ENCODE measurements at places on chromosomes 6 and 20.

GRCh38 chr20:3923818-3924217, 34.6 kb downstream of the PANK2 start:
- no peak for DNase-seq

GRCh38 chr6:11164717-11165646, 53.5 kb upstream of the ERVFRD-1 start:
- no peak for DNase-seq

- peak; percentile 50 for DNase-seq
These were observed 21.7 kb downstream of the VPS52 start for GRCh38 chr6:33249732-33250630.

GRCh38 chr6:158044525-158044888, 62.8 kb downstream of the SYNJ2 start:
- no peak for DNase-seq

- DNase-seq = no peak
These were observed 61.5 kb downstream of the TRAM2 start for GRCh38 chr6:52515219-52515960.

- DNase-seq = no peak
These were observed 295.5 kb downstream of the PLCB1 start for GRCh38 chr20:8427419-8428040.

DNA sequence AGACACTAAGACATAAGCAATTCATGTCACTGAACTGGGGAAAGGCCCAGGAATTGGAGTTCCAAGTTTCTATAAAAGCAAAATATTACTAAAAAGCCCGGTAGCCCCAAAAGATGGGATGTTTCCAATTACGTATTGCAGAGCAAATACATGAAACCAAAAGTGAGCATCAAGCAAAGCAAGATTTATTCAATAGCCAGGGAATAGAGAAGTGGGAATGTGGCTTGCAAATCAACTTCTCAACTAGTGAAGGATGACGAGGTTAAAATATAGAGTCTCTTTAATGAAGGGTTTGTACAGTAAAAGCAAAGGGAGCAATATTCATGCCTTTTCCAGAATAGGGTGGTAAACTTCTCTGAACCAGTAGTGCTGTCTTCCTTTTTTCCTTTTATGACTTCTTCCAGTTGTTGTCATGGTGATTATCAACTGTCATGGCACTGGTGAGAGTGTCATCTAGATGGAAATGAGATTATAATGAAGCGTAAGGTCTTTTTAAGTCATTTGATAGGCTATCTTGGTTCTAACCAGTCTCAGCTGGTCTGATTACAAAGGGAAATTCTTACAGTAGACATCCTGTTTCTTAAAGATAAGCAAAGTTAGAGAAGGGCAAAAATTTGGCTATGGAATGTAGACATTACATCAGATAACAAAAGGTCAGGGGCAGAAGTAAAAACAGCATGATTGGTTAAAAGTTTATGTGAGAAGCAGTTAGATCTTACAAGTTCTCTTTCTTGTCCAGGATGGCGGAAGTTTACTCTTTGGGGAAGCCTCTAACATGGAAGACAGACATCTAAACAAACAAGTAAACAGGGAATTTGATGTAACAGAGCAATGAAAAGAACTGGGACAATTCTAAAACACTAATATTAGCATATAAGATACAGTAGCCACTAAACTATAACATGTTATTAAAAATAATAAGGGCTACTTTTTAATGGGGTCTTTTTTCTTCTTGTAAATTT, 96.9 kb downstream of the TBX18 start:
- no peak for DNase-seq

- no peak for DNase-seq
These were observed 4.2 kb downstream of the RFX6 start for GRCh38 chr6:116881236-116881635.

DNA sequence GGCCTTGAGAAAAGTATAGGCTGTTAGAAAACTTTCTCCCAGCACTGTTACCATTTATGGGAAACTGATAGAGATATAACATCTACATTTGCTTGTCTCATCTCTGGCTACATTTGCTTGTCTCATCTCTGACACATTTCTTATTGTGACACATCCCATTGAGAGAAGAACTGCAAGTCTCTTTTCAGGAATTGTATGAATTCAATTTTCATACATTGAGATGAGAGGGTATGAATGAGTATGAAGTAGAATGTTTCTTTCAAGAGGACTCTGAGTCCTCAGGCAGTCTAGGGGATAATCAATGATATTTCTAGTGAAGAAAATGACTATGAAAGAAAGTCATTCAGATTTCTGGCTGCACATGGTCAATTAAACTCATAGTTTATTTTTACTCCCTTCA, 37.5 kb upstream of the ENPP5 start:
- no peak for DNase-seq

GRCh38 chr6:44731485-44732095, 344.1 kb downstream of the CDC5L start:
- DNase-seq = no peak

DNA sequence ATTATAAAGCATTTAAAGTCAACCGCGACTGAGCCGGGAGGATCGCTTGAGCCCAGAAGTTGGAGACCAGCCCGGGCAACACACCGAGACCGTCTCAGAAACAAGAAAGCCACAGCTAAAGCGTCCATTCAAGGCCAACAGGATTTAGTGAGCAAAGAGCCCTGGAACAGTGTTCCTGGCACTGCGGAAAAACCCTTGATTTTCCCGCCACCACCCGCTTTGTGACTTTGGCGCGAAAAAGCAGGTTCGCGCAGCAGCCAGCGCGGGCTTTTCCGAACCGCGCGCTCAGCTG, 669 bp downstream of the PCNA start:
- no peak for DNase-seq

GRCh38 chr20:12287575-12287974, 369.9 kb downstream of the BTBD3 start:
- no peak for DNase-seq

DNA sequence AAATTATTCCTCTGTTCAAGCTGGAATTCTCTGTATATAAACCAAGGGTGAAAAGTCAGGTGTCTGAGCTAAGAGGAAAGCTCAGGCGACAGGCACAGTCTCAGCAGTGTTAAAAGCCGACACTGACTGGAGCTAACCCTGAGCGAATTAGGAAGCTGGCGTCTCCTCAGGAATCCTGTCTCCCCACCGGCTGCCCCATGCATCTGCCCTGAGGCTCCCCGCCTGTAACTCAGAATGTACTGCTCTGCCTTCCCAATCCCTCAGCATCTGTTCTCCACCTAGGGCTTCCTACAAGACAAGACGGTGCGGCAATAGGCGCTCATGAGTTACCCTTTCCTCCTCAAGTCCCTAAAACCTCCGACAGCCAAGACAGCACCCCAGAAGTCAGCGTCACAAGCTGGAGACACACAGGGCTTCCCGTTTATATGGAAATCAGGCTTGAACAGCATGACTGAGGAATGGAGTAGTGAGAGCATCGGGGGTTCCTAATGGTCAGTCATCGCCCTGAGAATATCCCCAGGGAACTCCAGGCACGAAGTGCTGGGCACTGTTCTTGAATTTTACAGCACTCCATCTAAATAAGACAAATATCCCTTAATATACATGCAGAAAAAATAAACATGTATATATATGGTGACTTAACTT, 33.5 kb downstream of the WDR27 start:
- DNase-seq = no peak

DNA sequence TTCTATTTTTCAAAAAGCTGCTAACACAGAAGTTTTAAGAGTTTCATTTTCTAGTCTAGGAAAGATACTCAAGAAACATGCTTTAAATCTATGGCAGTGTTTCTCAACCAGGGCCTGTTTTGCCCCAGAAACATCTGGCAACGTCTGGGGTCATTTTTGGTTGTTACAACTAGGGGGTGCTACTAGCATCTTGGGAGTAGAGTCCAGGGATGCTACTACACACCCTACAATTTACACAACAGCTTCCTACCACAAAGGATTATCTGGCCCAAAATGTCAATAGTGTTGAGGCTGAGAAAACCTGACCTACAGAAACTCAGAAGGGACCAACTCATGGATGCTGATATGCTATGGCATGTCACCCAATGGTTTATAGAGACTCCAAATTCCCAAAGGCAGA, 24.4 kb downstream of the SERAC1 start:
- no peak for DNase-seq

- DNase-seq = no peak
These were observed 36.4 kb downstream of the TAF4 start for GRCh38 chr20:62029296-62029695.

DNA sequence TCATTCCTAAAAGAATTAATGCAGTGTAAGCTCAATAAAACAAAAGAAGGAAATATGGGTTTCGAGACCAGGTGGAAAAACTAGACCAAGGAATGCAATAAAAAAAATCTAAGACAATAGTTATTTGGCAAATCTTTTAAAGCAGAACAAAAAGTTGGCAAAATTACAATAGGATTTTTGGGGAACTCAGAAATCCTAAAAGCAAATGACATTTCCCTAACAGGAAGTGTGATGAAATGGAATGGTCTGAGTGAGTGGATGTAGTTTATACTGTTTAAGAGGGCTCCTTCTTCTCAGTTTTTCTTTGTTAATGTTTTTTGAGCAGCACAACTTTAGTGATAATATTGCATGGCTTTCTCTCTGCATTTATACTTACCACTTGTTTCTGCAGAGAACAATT, 190.0 kb downstream of the PLCB4 start:
- no peak for DNase-seq

DNA sequence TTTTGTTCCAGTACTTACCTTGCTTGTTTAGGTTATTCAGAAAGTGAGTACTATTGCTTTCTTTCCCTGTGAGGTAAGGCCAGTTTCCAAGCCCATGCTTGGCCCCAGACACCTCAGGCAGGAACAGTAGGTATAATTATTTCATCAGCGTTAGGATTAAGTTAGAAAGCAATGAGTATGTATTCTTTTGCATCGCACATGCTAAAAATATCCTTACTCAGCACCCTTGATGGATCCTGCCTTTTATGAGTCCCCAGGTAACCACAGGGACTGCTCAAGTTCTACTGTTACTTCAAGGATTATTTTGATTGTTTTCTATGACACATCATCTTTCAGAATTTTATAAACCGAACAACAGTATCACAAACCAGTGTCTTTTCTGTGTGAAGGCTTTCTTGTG, 128.9 kb downstream of the FARS2 start:
- DNase-seq = no peak

DNA sequence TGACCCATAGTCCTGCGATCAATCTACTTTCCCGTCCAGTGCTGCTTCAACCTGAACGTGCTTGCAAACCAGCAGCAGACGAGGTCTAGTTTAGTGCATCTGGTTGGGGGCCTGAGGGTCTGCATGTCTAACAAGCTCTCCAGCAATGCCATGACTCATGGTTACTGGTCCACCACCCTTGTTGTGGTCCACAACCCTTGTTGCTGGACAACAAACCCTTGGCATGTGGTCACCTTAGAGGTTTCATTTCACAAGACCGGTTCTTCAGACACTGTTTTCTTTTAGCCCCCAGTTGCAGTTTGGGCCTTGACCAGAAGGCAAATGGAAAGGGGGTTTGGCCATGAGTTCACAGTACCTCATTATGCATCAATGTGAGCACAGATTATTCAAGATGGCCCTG, 424.8 kb downstream of the QKI start:
- no peak for DNase-seq

GRCh38 chr6:163176097-163176496, 238.4 kb upstream of the QKI start:
- DNase-seq = no peak

DNA sequence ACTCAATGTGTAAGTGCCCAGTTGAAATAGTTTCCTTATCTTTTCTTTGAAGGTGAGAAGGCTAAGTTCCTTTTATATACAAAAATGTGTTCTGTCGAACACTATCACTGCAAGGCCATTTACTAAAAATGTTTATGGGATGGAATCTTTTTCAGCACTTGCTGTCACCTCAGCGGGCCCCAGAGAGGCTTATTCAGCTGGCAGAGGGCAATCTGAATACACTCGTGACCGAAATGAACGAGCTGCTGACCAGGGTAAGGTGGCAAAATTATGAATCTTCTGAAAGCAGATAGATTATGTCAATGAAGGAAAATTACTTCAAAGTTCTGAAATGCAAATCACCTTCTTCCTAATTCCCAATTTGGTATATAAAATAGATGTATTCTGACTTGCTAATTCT, 340.2 kb downstream of the ARHGAP18 start:
- DNase-seq = no peak

DNA sequence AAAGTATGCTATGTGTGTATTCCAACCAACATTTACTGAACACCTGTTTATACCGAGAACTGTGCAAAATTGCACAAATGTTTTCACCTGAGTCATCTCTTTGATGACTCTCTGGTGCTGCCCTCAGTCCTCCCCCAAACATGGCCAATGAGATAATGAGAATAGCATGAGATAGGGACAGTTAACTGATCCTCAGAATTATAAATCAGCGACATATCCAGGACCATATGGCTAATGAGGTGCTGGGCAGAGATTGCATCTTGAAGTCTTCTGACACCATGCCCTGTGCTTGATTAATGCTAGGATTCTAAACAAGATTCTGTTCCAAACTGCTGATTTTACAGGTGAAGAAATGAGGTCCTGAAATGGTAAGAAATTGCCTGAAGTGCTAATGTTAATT, 13.0 kb downstream of the CLVS2 start:
- no peak for DNase-seq

GRCh38 chr6:25456249-25457040, 177.3 kb downstream of the CARMIL1 start:
- no peak for DNase-seq

DNA sequence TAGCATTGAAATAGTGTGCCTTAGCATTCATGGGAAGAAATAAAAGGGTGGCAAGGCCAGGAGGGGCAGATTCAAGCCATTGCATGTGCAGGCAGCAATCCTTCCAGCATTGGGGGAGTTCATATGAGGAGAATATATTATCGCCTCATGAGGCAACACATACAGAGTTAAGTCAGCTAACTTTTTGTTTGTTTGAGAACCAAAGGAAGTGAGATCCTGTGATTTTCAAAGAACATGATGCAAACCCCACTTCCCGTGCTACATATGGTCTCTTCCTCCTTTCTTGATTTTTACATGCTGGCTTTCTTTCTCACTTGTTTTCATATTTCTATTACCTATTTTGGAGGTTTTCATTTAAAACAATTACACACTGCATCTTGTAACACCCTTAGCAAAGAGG, 579.7 kb upstream of the ARID1B start:
- DNase-seq = no peak

DNA sequence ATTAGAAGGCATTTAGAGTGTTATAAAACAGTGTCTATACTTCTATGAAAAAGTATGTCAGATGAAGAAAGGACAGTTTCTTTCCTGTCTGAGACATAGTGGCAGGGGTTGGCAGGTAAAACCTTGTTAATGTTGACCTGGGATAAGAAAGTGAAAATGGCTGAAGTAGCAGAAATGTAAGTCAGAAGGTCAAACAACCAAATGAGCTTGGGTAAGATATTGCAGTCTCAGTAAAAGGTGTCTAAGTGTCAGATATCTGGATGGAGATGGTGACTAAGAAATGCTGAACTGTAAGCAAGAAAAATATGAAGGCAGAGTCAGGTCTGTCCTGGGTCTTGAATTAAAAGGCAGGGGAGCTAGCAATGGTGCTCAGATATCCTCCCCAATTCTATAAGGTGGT, 400.3 kb downstream of the CD109 start:
- DNase-seq = no peak
